ENCODE measurements at places on chromosomes 2 and 18.

GRCh38 chr2:64134813-64135212 is 9.4 kb downstream of the PELI1 start:
- no peak for DNase-seq

DNA sequence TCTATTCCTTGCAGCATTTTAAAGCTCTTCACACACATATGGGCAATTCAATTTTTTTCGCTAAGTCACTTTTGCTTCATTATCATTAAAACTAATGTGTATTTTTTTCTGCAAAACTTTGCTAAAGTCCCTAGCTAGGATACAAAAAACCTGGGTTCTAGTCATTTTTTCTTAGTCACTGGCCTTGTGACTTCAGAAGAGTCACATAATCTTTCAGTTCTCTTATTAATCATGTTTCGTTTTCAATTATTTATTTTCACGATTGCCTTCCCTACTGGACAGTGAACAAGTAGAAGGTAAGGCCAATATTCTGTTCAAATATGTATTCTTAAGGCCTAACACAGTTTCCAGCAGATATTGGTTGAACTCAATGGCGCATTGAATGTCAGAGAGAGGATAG is 60.9 kb upstream of the CYRIA start:
- DNase-seq = no peak

- no peak for DNase-seq
Measured at GRCh38 chr2:196144513-196145126, 26.8 kb downstream of the STK17B start.

- DNase-seq = no peak
Measured at GRCh38 chr2:148483665-148484064, 160.9 kb upstream of the EPC2 start.

- DNase-seq = no peak
Measured at GRCh38 chr2:207630491-207630890, 5.3 kb upstream of the METTL21A start.

- no peak for DNase-seq
Measured at GRCh38 chr18:374721-375168, 106.9 kb upstream of the THOC1 start.

DNA sequence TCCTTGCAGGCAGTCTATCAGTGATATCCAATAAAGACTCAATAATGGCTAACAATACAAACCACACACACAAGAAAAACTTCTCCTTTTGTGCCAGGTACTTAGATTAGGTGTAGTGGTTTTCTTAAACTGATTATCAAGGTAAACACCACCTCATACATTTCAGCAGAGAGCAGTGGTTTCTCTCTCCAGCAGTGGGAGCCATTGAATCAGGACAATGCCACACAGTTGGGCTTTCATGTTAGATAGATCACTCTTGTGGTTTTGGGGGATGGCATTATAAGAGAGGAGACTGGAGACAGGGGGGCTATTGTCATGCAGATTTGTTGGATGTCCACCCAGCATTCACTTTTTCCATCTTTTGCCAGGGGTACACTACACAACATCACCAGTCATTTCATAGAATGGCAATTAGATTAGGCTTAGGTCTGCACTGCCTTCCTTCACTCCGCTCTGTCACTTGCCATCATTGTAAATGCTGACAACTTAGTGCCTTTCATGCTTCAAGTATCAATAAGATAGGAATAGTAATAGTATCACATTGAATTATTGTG is 13.6 kb upstream of the IRS1 start:
- DNase-seq = no peak

- DNase-seq = no peak
Measured at GRCh38 chr18:55398858-55399257, 189.1 kb downstream of the TCF4 start.

Measured in activated CD4-positive, alpha-beta T cell treated with anti-CD3 and anti-CD28 coated beads for 24 hours (primary cell).